ENCODE measurements at places on chromosomes 12 and 14.

- peak; percentile 54 for DNase-seq
Measured at GRCh38 chr14:52473557-52473956, 78.7 kb downstream of the TXNDC16 start.

- DNase-seq: no peak
Measured at GRCh38 chr14:71452539-71452938, 479.7 kb upstream of the RGS6 start.

DNA sequence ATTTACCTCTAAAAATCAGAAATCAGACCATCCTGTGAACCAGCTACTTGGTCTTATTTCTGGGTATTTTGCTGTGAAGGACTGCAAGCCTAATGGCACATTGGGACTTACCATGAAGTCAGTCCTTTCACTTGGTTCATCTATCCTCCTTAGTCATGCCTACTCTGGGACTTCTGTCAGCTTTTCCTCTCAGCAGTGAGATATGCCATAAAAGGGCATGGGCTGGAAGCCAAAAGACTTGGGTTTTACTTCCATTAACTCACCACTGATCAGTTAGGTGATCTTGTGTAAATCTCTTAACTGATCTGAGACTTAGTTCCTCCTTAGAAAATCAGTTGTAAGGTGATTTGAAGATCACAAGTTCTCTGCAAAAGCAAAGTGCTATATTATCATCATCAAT lies 116.5 kb downstream of the PAH start:
- no peak for DNase-seq

DNA sequence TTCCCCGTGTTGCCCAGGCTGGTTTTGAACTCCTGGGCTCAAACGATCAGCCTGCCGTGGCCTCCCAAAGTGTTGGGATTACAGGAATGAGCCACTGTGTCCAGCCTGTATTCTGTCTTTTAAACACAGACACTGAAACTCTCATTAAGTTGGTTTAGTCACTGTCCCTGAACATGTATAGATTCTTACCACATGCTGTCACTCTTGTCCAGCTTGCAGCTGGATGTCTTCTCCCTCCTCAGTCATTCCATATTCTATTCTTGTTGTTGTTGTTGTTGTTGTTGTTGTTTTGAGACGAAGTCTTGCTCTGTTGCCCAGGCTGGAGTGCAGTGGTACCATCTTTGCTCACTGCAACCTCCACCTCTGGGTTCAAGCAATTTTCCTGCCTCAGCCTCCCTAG lies 12.3 kb upstream of the ATP5MC2 start:
- no peak for DNase-seq

- DNase-seq: no peak
Measured at GRCh38 chr12:94416613-94417012, 43.1 kb downstream of the CEP83 start.

DNA sequence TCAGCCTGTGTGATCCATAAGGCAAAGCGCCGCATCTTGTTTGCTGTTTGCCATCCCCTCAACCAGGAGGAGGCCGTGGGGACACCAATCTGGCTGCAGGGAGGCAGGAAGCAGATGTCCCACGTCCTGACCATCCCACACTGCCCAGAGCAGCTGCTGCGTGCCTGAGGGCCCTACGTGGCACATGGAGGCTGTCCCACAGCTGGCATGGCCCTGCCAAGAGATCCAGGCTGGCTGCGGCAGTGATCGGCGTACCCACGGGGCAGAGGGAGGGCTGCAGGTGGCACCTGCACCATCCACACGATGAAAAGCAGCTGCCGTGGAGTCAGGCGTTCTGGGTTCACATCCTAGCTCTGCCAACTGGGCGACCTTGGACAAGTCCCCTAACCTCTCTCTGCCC lies 42.0 kb downstream of the NCOR2 start:
- no peak for DNase-seq

GRCh38 chr12:113226696-113227568 lies 5.7 kb downstream of the TPCN1 start:
- no peak for DNase-seq

Measured in kidney glomerular epithelial cell (primary cell).